Activated CD4-positive, alpha-beta memory T cell treated with anti-CD3 and anti-CD28 coated beads for 36 hours (primary cell): ENCODE measurements at places on chromosomes 5 and 9. TPM values are rescaled to one million over a fixed set of nuclear protein-coding genes. Genes with fewer than 3 reads are reported as not detected.

TMEM232 gene
- total RNA-seq, result 0.92 TPM

GRCh38 chr5:146718609-146719008, 159.9 kb downstream of the PPP2R2B start:
- no peak for DNase-seq

DNA sequence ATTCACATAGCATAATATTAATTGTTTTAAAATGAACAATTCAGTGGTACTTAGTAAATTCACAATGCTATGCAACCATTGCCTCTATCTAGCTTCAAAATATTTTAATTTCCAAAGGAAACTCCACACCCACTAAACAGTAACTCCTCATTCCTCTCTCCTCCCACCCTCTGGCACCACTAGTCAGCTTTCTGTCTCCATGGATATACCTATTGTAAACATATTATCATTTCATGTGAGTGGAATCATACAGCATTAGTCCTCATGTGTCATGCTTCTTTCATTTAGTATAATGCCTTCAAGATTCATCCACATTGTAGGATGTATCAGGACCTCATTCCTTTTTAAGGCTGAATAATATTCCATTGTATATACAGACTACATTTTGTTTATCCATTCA, 48.6 kb downstream of the PHF2 start:
- no peak for DNase-seq

DNA sequence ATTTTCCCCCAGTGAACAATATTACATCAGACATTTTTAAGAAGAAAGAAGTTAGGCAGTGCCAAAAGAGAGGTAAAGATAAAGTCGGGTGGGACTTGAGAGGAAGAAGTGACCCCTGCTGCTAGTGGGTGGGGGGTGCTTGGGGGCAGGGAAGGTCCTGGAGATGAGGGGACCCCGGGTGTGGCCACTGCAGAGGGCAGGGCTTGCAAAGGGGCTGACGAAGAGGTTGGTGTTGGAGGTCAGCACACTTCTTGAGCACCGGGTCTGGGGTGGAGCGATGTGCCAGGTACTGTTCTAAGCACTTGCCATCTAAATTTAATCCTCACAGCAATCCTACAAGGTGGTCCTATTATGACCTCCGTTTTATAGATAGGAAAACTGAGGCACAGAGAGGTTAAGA, 62.0 kb downstream of the AMBP start:
- no peak for DNase-seq

DNA sequence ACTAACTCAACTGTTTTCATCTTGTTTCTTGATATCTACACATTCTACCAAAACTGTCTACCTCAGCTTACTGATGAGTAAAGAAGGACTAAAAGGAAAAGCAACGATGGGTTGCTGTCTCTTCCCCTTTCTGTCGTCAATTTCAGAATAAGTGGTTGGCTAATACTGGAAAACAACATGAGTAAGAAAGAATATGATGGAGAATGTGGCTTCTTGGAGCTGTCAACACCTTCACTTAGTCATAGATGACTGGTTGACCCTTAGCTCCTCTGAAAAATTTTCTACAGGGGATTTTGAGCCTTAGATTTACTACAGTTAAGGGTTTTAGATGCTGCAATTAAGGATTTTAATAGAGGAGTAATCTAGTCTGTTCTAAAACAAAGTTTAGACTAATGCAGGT, 797.9 kb downstream of the TLE4 start:
- DNase-seq, result no peak

SPAAR gene
- not detected for total RNA-seq

GRCh38 chr9:8261737-8262136, 462.2 kb upstream of the DMAC1 start:
- no peak for DNase-seq

CCDC192 gene
- not detected for total RNA-seq

CDHR2 gene
- 0.38 TPM for total RNA-seq

- DNase-seq, result no peak
Measured at GRCh38 chr5:181044662-181045305, 4.7 kb downstream of the BTNL9 start.

FYB1 gene
- total RNA-seq, result 106 TPM

DNA sequence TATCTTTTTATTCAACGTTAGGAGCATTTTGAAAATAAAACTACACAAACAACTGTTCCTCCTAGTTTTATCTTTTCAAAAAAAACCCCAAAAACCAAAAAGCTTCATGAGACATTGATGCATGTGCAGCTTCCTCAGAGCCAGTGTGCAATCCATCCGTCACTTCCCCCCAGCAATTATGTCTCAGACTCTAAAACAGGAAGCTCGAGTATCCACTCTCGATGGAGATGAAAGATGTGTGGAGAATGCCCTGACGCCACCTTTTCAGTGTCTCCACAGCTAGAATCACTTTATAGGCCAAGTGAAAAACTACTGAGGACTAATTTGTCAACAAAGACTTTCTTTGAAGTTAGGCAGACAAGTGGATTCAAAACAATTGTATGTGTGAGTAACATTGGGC, 408.9 kb upstream of the SMARCA2 start:
- no peak for DNase-seq

DNA sequence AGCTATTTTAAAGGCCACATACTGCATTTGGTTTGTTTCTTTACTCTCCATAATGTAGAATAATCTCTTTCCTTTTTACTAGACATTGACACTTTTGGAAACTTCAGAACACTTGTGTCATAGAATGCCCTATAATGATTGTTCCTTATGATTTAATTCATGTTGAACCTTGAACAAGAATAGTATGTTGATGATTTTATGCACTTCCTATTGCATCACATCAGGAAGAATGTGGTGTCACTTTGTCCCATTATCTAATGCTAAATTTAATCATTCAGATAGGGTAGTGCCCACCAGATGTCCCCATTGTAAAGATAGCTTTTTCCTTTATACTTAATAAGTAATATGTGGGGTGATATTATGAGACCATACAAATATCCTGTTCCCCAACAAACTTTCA, 19.4 kb upstream of the DEPDC1B start:
- no peak for DNase-seq

OR1J2 gene
- not detected for total RNA-seq

RABGAP1 gene
- 27.1 TPM for total RNA-seq

- no peak for DNase-seq
Measured at GRCh38 chr9:133506653-133507038, 18.1 kb downstream of the MYMK start.

- DNase-seq, result no peak
Measured at GRCh38 chr9:136910901-136911245, 24.6 kb downstream of the TRAF2 start.

- DNase-seq, result no peak
Measured at GRCh38 chr5:110718311-110718710, 8.2 kb downstream of the TMEM232 start.

GRCh38 chr5:95035891-95036685, 248.8 kb downstream of the MCTP1 start:
- DNase-seq, result no peak

- DNase-seq, result no peak
Measured at GRCh38 chr9:19119246-19119645, 8.0 kb downstream of the PLIN2 start.

DNA sequence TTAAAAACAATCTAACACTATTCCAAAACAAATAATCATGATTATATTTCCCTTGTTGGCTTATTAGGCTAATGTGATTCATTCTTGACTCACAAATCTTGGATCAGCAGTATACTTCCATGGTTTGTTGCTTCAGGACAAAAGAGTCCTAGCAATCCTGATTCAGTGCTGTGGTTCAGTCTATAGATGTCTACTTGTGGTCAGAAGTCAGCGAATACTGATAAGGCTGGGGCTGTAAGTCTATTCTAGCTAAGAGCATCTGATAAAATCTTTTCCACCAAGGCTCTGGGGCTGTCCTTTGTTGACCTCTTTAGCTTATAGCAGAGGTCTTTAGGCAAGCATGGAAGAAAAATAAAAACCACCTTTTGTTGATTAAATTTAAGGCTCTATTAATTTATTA, 4.4 kb upstream of the SMIM3 start:
- DNase-seq, result no peak

- DNase-seq, result no peak
Measured at GRCh38 chr5:158786390-158786789, 313.3 kb downstream of the EBF1 start.
